ENCODE measurements at places on chromosomes 12 and 14.

- DNase-seq = no peak
These were observed 14.7 kb upstream of the KRT86 start for GRCh38 chr12:52259657-52260243.

- no peak for DNase-seq
These were observed 5.9 kb downstream of the PXN start for GRCh38 chr12:120259418-120260202.

- DNase-seq = no peak
These were observed 144.7 kb upstream of the RFLNA start for GRCh38 chr12:124150168-124150567.

GRCh38 chr14:39442293-39442692, 10.1 kb upstream of the FBXO33 start:
- DNase-seq = no peak

- DNase-seq = no peak
These were observed at the start of gene AJUBA for GRCh38 chr14:22982477-22983245. AJUBA (minus strand) TSS chr14:22982551; CDS start chr14:22982266, 285 bp downstream.

DNA sequence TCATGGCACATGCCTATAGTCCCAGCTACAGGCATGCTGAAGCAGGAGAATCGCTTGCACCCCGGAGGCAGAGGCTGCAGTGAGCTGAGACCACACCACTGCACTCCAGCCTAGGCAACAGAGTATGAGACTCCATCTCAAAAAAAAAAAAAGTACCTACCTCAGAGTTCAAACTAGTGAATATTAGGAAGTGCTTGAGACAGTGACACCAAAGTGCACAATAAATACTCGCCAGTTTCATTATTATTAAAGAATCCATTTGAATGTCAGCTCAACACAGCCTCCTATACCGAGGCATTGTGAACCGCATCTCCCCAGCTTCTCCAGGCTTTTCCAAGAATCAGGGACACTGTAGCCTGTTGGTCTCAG, 5.0 kb downstream of the GAPDH start:
- DNase-seq = no peak

- DNase-seq = no peak
These were observed 275.2 kb upstream of the FLRT2 start for GRCh38 chr14:85254711-85255110.

DNA sequence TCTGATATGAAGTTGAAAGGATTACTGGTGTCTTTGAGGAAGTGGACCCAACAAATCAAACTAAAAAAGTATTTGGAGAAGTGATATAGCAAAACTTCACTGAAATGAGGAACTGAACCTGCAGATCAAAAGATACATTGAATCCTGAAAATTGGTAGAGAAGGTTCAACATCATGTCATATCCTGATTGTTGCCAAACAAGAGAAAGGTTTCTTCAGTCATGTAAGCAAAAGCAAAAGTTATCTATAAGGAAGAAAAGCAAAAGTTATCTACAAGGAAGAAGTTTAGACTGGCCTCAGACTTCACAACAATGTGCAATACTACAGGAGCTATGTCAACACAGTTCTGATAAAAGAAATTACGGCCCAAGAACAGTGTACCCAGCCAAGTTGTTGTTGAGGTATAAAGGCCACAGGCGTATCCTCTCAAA, 142.7 kb downstream of the RAD51B start:
- no peak for DNase-seq

- DNase-seq = no peak
These were observed 144.1 kb downstream of the PRKD1 start for GRCh38 chr14:29783556-29783955.
